AML-193 (cell line): ENCODE measurements at places on chromosomes 3 and 15.

- no peak for DNase-seq
These were observed 18.2 kb upstream of the ITGA11 start for GRCh38 chr15:68450192-68450591.

DNA sequence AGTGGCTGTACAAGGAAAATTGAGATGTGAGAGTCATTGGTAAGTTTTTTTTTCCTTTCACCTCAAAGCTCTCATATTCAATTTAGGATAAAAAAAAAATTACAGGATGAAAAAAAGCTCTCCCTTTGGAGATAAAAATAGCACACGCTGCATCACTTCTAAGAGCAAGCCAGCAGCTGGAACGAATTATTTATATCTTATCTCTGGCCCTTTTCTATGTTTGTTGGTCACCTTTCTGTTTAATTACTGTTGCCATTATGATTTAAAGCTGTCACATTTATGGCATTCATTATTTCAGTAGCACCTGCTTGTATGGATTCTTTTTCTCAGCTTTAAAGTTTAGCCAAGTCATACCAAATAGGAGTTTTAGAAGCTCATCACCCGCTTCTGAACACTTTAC lies 171.6 kb upstream of the PDZRN3 start:
- DNase-seq, result no peak

DNA sequence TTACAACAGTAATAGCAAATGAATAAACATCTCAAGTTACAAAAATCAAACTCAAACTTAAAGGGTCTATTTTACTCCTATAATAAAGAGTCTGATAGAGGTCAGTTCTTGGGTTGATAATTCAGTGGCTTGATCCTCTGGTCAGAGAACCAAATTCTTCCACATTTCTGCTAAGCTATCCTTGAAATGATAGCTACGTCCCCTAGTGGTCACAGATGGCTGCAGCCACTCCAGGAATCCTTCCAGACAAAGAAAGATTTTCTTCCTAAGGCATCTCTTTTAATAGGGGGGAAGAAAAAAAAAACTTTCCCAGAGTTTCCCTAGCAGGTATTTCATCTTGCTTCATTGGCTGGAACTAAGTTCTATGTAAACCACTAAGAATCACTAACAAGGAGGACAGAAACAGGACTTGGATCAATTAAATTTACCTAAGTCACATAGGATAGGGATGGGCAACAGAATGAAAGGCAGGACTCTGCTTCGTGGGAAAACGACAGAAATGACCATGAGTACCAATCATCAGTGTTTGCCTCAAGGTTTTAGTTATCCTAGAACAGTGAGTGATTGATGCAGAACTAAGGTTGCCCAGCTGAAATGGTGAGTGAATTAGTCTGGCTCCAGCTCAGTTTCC lies 160.7 kb downstream of the STAC start:
- peak; percentile 49 for DNase-seq

- DNase-seq, result peak; percentile 51
These were observed 1.7 kb downstream of the RASSF1 start for GRCh38 chr3:50338965-50339364.

DNA sequence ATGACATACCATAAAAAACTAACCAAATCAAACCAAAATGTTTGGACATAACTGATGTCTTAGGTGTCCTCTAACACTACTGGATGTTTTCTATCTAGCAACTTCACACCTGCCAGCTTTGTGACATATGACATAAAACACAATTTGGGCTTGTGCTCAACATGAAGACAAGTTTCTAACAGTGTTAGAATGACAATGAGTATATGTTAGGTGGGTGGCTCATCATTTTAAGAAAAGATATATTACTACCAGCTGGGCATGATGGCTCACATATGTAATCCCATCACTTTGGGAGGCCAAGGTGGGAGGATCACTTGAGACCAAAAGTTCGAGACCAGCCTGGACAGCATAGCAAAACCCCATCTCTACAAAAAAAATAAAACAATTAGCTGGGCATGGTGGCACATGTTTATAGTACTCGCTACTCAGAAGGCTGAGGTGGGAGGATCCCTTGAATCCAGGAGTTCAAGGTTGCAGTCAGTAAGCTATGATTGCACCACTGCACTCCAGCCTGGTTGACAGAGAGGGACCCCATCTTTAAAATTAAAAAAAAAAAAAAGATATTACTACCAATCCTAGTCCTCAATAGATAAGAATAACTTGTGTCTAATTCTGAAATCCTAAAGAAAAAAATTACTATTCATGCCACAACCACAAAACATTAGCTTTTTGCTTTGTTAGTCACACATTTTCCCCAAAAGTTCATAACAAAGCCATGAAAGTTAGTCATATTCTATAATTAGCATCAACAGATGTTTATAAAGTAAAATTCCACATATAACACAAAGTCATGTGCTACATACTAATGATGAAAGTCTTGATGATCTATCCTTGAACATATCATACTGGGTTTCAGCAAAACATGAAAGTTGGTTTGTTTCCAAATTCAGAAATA lies 59.9 kb downstream of the LRRFIP2 start:
- DNase-seq, result no peak

GRCh38 chr3:111923806-111924205 lies 55.0 kb upstream of the ABHD10 start:
- DNase-seq, result no peak

GRCh38 chr3:189630767-189631372 lies 319 bp upstream of the TP63 start:
- no peak for DNase-seq

GRCh38 chr15:71148048-71148447 lies 32.8 kb downstream of the THSD4 start:
- DNase-seq, result no peak

GRCh38 chr3:182568261-182568660 lies 225.0 kb upstream of the ATP11B start:
- DNase-seq, result no peak

DNA sequence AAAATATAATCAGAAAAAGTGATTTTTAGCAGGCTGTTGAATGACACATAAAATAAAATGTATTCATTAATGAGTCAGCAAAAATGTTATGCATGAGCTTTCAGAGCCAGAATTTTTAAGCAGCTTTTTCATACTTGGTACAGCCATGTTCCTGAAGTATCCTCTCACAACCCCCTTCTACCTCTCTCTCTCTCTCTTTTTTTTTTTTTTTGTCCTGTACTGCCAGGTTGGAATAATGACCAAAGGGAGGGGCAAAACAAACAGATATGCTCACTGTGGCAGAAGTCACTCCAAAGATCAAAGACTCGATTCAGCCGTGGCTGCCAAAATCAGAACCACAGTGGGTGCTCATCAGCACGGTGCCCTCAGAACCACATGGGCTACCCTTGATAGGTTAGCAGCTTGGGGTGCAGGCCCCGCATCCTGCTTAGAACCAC lies 383.0 kb downstream of the ZBTB20 start:
- DNase-seq, result no peak

DNA sequence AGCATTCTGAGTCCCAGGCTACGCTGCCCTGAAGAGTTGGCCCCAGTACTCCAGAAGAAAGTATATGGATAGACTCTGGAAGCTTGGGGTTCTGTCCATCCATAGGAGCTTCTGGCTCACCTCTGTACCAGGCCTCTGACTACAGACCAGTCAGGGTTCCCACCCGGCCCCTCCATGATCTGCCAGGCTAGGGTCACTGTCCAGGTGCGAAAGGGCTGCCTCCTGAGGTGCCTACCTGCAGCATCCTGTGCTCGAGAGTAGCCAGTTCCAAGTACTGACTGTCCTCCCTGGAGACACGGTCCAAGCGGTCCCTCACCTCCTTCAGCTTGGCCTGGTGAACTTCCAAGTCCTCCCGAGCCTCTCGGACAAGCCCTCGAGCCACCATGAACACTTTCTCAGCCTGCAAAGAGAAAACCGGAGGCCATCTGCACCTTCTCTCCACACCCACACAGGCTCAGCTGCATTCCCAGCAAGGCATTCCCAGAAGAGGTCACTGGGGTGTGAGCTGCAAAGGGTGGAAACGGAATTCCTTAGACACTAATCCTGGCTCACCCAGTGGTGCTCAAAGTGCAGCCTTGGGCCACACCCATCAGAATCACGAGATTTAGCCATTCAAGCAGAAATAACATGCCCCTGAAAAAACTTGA lies 3.7 kb upstream of the PLXNB1 start:
- no peak for DNase-seq

GRCh38 chr3:127614928-127615589 lies 13.9 kb upstream of the PODXL2 start:
- no peak for DNase-seq

DNA sequence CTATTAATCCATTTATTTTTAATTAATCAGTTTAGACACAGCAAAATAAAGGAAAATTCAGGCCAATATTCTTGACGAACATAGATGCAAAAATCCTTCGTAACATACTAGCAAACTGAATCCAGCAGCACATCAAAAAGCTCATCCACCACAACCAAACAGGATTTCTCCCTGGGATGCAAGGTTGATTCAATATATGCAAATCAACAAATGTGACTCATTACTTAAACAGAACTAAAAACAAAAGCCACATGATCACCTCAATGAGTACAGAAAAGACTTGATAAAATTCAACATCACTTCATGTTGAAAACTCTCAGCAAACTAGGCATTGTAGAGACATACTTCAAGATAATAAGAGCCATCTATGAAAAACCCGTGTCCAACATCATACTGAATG lies 364.1 kb upstream of the THBS1 start:
- DNase-seq, result no peak

- no peak for DNase-seq
These were observed 2.4 kb upstream of the ADAMTSL3 start for GRCh38 chr15:83651541-83651940.

GRCh38 chr3:87796843-87797185 lies 262.0 kb downstream of the CGGBP1 start:
- DNase-seq, result no peak

- DNase-seq, result no peak
These were observed 592 bp downstream of the RASGRF1 start for GRCh38 chr15:79089890-79090486.

DNA sequence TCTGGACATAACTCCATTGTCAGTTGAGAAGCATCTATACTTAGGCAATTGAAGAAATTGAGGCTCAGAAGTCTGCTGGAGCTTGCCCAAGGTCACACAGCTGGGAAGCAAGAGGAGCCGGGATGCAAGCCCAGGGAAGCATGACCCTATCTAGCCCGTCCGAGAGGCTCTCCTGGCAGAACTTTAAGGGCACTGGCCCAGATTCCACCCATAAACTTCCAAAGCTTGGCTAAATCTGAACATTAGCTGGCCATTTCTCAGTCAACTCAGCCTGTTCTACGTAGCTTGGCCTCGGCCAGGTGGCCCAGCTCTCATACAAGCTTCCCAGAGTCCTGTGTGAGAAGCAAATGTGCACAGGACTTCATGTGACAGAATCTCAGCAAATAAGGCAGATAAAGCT lies 75.8 kb downstream of the LRIG1 start:
- no peak for DNase-seq

GRCh38 chr3:55060896-55061719 lies 133.2 kb upstream of the LRTM1 start:
- DNase-seq, result no peak

- no peak for DNase-seq
These were observed 43.7 kb downstream of the MAGI1 start for GRCh38 chr3:65995030-65995429.

GRCh38 chr15:90618330-90619125 lies 88.8 kb downstream of the CRTC3 start:
- DNase-seq, result no peak

DNA sequence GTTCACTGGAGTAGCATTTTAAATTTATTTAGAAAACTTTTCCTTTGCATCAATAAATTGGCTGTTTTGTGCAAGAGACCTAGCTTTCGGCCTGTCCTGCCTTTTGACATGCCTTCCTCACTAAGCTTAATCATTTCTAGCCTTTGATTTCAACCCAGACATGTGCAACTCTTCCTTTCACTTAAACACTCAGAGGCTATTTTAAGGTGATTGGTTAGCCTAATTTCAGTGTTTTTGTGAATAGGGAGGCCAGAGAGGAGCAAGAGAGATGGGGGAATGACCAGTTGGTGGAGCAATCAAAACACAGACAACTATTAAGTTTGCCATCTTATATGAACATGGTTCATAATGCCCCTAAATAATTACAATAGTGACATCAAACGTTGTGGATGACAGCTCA lies 333.4 kb downstream of the SLC9A9 start:
- no peak for DNase-seq

GRCh38 chr3:52451237-52452083 lies 2.4 kb downstream of the TNNC1 start:
- no peak for DNase-seq

DNA sequence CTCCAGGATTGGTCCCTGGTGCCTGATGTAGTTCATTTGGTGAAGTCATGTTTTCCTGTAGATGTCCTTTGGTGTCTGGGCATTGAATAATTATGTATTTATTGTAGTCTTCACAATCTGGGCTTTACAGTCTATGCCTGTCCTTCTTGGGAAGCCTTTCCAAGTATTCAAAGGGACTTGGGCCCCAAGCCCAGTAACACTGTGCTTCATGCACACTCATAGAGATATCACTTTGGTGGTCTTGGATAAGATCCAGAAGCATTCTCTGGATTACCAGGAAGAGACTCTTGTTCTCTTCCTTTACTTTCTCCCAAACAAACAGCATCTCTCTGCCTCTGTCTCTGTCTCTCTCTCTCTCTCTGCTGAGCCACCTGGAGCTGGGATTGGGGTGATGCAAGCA lies 281.1 kb upstream of the GOLGA6L4 start:
- no peak for DNase-seq
